GM23248 (cell line): ENCODE measurements at places on chromosomes 2 and 18.

- DNase-seq, result no peak
Observed at GRCh38 chr2:12770300-12770968, 53.7 kb downstream of the TRIB2 start.

DNA sequence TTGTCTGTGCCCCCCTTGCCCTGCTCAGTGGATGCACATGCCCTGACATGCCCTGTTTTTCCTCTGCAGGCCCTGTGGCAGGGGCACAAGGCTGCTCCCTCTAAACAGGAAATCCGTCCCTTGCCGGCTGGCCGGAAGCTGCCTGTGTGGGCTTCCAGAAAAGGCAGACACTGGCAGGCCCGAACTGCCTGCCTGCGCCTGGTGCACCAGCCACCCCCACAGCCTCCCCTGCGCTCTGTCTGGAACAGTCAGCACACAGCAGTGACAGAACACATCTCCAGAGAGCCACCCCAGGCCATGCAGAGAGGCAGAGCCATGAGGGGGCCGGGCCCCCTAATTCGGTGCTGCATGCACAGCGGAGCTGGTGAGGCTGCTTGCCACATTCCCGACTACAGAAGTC lies 33.5 kb downstream of the LOXHD1 start:
- DNase-seq, result peak; percentile 25

- no peak for DNase-seq
Observed at GRCh38 chr2:63118821-63119220, 68.2 kb downstream of the OTX1 start.

- DNase-seq, result peak; percentile 16
Observed at GRCh38 chr2:109174626-109175349, 45.8 kb downstream of the SH3RF3 start.

GRCh38 chr18:74468547-74469061 lies 11.5 kb upstream of the DIPK1C start:
- peak; percentile 44 for DNase-seq

GRCh38 chr2:191802180-191802579 lies 44.7 kb downstream of the CAVIN2 start:
- DNase-seq, result no peak

- DNase-seq, result peak; percentile 38
Observed at GRCh38 chr2:27347641-27348040, 8.9 kb downstream of the GTF3C2 start.

DNA sequence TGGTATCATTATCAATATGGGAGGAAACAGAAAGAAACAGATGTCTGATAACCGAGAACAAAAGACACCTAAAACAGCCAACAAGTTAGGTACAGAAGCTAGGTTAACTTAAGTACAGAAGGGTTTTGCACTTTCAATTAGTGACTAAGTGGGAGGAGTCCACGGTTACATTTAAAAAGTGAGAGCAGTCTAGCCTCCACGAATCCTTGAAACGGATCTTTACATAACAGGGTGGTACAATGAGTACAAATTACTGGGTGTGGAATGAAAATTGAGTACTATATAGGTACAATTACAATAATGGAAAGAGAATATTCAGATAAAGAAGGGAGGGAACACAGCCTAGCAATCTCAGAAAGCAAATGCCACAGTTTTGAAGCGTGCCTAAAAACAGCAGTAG lies 76.6 kb downstream of the TLK1 start:
- DNase-seq, result no peak

DNA sequence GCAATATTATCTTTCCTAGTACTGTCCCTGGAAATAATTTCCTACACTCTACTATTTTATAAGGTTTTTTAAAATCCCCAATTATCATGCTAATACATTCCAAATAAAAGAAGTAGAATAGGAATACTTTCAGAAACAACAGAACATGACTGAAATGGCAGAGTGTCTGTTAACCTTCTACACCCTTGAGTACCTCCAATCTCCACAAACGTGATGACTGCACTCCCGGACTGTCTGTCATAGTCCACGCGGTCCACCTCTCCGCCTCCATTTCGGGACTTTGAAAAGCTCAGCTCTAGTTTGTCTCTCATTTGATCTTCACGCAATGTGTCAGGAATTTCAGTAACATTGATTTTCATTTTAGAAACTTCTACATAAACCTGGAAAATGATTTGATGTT lies 13.6 kb upstream of the RBM43 start:
- DNase-seq, result no peak

DNA sequence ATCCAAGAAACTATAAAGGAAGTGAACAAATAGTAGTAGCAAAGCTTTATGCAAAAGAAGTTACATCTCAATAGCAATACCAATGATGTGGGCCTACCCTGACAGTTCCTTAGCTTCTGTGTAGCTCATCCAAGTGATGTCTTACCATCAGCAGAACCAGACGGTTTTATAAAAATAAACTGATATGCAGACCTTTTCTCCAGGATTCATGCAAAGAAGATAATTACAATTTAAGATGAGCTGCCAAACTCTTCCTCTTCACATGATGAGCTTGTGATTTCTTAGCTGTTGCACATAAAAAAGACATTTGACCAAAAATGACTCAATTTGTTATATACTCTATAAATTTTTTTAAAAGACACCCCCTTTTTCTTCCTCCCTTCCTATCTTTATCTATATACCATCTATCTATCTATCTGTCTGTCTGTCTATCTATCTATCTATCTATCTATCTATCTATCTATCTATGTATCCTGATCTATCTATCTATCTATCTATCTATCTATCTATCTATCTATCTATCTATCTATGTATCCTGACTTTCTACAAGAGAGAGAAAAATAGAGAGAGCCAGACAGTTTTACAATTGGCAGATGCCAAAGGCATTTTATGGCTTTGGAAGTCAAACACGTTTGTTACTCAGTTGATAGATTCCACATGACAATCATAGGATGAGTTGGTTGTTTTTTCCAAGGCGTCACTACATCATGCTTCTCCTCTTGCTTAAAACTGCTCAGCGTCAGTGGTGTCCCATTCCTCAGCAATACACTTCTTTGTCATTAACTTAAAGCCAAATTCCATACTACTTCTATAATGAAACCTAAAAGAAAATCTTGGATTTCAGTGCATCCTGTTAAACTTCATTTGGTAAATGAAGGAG lies 65.9 kb upstream of the ACTR3 start:
- no peak for DNase-seq

- DNase-seq, result peak; percentile 68
Observed at GRCh38 chr2:168583064-168583709, 127.1 kb downstream of the CERS6 start.

DNA sequence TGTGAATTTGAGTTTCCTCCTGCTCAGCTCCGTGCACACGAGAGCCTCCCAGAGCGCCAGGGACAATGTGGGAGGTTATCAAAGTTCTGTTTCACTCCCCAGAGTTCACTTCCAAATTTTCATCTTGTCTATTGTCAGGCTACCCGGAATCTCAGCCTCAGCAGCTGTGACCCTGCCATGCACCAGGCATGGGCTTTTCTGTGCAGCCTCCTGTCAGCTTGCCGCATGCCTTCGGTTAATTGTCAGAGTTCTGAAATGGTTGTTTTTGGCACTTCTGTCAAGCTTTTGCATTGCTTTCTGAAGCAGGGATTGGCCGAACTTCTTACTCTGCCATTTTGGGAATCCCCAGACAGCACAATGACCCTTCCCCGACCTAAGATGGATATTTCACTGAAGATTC lies 60.4 kb downstream of the SH3YL1 start:
- DNase-seq, result no peak

DNA sequence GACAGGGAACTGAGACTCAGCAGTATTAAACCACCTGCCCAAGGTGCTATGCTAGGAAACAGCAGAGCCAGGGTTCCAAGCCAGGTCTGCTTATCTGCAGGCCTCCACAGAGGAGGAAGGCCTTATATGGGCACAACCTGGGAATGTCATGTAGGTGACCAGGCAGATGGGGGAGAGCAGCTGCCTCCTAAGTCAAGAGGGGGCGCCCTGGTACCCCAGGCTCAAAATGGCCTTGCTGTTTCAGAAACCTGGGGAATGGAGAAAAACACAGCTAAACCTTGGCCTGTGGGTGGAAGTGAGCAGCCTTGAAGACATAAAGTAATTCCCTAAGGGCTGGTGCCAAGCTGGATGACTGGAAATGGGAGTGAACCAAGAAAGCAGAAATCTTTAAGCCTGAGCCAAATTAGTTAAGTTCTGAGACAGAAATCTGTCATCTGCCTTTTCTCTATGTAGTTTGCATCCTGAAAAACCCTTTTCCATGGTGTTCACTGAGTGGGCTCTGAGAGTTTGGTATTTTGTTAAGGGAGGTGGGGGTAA lies 79.1 kb downstream of the MAPK4 start:
- peak; percentile 7 for DNase-seq

DNA sequence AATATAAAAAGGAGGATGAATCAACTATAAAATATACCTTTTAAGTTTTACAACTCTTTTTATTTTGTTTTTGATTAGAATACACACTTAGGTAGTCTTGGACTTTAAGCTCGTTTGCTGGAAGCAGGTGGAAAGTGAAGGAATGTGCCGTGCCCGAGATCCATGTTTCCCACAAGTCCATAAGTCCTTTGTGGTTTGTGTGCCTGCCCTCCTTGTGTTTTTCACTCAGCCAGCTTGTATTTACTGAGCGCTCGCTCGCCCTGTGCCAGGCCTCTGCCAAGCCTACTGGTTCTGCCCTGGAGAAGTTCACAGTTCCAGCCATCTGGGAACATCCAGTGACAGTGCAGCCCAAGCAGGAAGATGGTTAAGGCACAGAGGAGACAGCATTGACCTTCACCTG lies 142.6 kb downstream of the MGAT5 start:
- DNase-seq, result no peak

DNA sequence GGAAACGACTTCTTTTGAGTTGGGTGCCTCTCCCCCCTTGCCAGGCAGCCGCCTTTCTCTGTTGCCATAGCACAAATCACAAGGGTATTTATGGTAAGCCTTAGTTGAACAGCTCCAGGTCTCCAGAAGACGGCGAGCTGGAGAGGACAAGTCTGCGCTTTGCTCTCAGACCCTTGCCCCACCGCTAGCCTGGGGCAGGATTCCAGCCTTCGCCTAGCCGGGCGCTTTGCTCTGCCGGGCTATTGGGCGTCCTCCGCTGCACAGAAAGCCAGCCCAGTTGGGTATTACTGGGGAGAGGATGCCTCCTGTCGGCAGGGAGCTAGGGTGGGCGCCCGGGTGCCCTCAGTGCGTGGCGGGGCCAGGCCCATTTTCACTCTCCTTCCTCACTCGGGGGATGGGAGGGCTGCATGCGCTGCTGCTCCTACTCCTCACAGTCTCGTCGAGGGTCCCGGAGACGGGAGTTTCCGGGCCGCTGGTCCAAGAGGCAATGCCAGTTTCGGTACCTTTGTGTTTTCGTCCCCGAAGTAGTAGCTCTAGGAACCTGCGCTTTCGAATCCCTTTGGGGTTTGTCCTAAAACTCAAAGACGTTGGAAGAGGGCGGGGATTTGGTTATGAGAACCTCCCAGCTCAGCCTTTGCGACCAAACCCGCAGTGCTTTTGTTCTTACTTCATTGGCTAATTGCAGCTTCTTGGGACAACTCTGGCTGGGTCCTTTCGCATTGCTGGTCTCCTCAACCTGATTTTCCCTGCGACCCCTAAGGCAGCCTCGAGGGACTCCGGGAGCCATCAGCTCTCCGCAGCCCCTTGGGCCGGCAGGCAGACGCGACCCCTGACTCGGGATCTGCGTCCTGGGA lies 3.6 kb upstream of the DLX2 start:
- DNase-seq, result peak; percentile 79

DNA sequence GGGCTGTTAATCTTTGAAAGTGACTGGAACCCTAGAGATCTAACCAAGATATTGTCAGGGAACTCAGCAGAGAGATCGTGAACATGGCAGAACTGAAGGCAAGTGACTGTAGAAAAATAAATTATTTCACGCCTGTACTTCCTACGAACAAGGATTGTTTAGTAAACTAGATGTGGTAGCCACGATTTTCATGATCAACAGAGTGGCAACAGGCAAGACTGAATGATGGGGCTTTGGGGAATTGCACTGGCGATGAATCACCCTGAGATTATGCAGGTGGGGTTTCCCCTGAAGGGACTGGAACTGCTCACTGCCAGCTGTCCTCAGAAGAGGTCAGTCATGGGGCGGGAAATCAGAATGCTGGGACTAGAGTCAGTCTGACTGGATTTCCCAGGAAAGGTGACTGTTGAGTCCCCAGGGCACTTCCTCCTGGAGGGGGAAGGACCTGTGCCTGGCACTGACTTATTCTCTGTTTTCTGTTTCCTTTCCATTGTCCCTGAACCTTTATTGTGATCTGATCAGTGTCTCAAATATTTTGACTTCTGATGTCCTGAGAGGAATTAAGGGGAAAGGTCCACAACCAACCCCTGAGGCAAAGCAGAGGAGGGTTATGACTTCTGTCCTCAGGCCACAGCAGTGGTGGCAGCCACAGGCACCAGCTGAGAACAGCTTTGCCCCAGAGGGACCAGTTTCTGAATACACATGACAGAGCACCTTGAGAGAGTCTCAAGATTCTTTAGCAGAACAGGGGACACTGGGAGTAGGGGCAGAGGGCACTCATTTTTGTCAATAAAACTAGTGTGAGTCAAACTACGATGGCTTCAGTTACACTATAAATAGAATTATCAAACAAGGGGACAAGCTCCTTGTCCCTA lies 70.0 kb downstream of the NAB1 start:
- DNase-seq, result peak; percentile 75

DNA sequence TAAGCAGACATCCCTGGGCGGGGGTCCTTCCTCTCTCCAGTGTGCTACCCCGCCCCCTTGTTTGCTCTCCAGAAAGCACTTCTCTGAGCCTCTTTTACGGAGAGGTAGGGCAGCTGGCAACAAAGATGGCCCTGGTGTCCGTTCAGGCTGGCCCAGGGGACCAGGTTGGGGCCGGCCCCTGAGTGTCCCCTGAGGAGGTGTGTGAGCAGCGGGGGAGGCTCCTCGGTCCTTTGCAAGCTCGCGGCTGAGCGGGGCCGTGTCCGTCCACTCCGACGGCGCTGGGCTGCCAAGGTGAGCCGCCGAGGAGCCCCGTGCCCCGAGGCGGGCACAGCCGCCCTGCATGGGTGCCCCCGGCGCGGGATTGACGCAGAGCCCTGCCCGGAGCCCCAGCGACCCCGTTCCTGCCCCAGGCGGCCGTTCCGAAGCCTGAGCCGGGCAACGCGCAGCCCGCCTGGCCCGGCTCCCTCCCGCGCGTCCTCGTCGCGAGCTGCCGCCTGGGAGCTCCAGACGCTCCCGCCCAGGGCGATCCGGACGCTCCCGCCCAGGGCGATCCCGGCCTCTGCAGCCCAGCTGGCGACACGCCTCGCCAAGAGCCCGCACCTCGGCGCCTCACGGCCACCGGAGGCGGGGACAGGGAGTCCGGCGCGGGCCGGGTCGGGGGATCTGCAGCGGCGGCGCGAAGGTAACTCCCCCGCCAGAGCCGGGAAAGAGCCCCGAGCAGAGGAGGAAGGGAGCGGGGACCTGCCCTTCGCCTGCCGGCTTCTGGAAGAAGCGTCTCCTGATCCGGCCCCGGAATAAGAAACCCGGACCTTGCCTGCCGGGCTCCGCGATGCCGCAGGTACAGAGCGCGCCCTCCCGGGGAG lies at the start of gene PROKR1:
Gene PROKR1, plus strand, starts transcription at position 569 of the 863 bp plus-strand sequence. CDS start 2,243 bp downstream, outside the sequence.
- DNase-seq, result peak; percentile 55

- peak; percentile 59 for DNase-seq
Observed at GRCh38 chr2:104793966-104794365, 59.9 kb upstream of the POU3F3 start.
